ENCODE measurements at places on chromosomes 11 and 22.
A peak's percentile ranks its signal among the peaks of the same experiment; 100 is the strongest.

- DNase-seq, result no peak
These were observed 45.8 kb downstream of the PC start for GRCh38 chr11:66912361-66912760.

- DNase-seq, result no peak
These were observed 33.9 kb downstream of the ALX4 start for GRCh38 chr11:44275961-44276550.

DNA sequence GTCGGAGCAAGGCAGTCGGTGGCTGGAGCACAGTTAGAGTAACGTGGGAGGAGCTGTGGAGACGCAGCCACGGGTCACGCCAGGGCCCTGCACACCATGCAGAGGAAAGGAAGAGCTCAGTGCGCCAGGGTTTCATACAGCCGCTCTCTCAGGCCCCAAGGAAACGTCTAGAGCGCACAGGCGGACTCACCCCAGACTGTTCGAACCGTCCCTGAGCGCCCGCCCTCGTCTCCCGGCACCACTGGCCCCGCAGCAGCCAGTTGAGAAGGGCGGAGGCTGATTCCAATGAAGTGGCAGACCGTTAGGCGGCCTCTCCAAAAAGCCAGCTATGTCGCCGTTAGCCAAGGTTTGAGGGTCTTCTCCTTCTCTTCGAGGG, 483 bp upstream of the HYLS1 start:
- peak; percentile 39 for DNase-seq

DNA sequence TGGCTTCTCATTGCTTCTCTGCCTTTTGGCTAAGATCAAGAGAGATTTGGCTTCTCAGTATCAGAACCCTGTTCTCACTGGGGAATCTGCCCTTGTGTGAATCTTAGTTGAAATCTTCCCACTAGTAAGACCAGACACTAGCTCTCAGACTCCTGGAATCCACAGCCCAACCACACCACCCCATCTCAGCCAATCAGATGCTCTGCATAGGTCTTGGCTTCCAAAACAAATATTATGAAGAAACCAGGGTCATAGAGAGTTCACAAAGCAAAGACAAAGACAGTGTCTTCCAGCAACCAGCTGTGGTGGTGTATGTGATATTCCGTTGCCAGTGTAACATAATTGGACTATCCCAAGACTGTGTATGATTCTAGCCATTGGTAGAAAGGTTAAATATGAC, 5.4 kb downstream of the OR8B12 start:
- no peak for DNase-seq

- DNase-seq, result peak; percentile 84
These were observed 15.7 kb downstream of the CRTAM start for GRCh38 chr11:122853971-122854446.
